ENCODE measurements at places on chromosomes 11 and 22. TPM values are rescaled to one million over a fixed set of nuclear protein-coding genes. Genes with fewer than 3 reads are reported as not detected.

The HBG2 gene
- not detected for total RNA-seq

The USP2 gene
- not detected for total RNA-seq

The C22orf42 gene
- not detected for total RNA-seq

- no peak overlapping the region for H3K4me3 ChIP-seq
- peaks cover 45% of the 10 kb centered on the region for H3K36me3 ChIP-seq
- DNase-seq: no peak
- no peaks in the 10 kb centered on the region for H3K27me3 ChIP-seq
- H3K27ac ChIP-seq: no peak overlapping the region
Measured at GRCh38 chr11:103086461-103086860, 5.5 kb downstream of the DCUN1D5 start.

GRCh38 chr11:61052182-61052972 lies 49.9 kb upstream of the CD5 start:
- no peak overlapping the region for H3K4me3 ChIP-seq
- peaks cover 3% of the 10 kb centered on the region for H3K4me1 ChIP-seq
- DNase-seq: no peak

GRCh38 chr22:24827296-24827695 lies 21.3 kb downstream of the SGSM1 start:
- H3K4me3 ChIP-seq: no peak overlapping the region
- no peak overlapping the region for H3K27ac ChIP-seq
- no peaks in the 10 kb centered on the region for H3K36me3 ChIP-seq

DNA sequence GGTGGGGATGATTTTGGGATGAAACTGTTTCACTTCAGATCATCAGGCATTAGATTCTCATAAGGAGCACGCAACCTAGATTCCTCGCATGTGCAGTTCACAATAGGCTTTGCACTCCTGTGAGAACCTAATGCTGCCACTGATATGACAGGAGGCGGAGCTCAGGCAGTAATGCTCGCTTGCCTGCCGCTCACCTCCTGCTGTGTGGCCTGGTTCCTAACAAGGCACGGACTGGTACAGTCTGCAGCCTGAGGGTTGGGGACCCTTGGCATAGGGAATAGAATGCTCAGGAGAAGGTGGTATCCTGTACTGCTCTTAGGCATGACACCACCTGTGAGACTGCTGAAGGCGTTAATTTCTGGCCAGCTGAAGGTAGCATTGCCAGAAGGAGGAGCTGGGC lies 47.0 kb downstream of the STIM1 start:
- peak overlapping the region; percentile 39 for H3K4me3 ChIP-seq
- H3K36me3 ChIP-seq: no peaks in the 10 kb centered on the region
- DNase-seq: no peak
- H3K27me3 ChIP-seq: no peaks in the 10 kb centered on the region
- H3K27ac ChIP-seq: peak overlapping the region; percentile 72

GRCh38 chr11:36763187-36763586 lies 165.2 kb upstream of the RAG2 start:
- H3K27me3 ChIP-seq: peaks cover 4% of the 10 kb centered on the region
- H3K4me3 ChIP-seq: no peak overlapping the region
- H3K4me1 ChIP-seq: no peaks in the 10 kb centered on the region
- no peak for DNase-seq
- no peaks in the 10 kb centered on the region for H3K36me3 ChIP-seq
- H3K27ac ChIP-seq: no peak overlapping the region

GRCh38 chr11:130480186-130480585 lies 31.7 kb downstream of the ADAMTS15 start:
- no peaks in the 10 kb centered on the region for H3K36me3 ChIP-seq
- no peak for DNase-seq
- H3K4me3 ChIP-seq: no peak overlapping the region
- H3K27me3 ChIP-seq: no peaks in the 10 kb centered on the region
- no peak overlapping the region for H3K27ac ChIP-seq

DNA sequence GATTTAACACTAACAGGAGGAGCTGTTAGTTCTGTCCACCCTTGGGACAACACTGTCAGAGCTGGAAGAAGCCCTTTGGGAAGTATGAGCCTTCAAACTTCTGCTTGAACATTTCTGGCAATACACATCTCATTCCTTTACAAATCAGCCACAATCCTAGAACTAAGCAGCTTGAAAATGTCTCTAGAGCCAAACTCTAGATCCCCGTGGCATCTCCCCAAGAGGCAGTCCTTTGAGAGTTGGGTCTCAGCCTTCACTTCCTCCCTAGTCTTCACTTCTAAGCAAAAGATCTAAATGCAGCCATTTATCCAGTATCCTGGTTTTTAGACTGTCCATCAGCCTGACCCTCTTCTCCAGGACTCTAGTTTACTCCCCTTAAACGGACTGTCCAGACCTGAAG lies 26.9 kb downstream of the ARFGAP2 start:
- no peak for DNase-seq
- H3K36me3 ChIP-seq: peaks cover 5% of the 10 kb centered on the region
- H3K4me3 ChIP-seq: no peak overlapping the region
- no peak overlapping the region for H3K27ac ChIP-seq
- H3K27me3 ChIP-seq: no peaks in the 10 kb centered on the region

The LARGE2 gene
- 59.7 TPM for total RNA-seq

DNA sequence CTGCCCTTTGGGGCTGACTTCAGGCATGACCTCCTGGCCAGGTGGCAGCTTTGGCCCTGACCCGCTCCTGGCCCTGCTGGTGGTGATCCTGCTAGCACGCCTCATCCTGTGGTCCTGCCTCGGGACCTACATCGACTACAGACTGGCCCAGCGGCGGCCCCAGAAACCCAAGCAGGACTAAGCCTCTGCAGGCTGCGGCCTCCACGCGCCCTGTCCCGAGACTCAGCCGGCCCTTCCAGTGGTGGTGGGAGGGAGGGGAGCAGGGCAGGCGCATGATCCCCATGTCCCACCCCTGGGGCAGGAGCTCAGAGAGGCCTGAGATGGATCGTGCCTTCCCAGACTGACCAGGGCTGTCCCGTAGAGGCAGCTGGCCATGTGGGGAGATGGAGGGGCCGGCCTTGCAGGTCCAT lies 2.1 kb downstream of the SMIM38 start:
- H3K4me1 ChIP-seq: peaks cover 24% of the 10 kb centered on the region
- H3K4me3 ChIP-seq: no peak overlapping the region
- no peaks in the 10 kb centered on the region for H3K27me3 ChIP-seq
- H3K36me3 ChIP-seq: no peaks in the 10 kb centered on the region

The AIP gene
- 108 TPM for total RNA-seq

GRCh38 chr11:106461839-106462545 lies 384.5 kb downstream of the AASDHPPT start:
- H3K36me3 ChIP-seq: no peaks in the 10 kb centered on the region
- no peak for DNase-seq
- H3K27me3 ChIP-seq: no peaks in the 10 kb centered on the region
- no peaks in the 10 kb centered on the region for H3K4me1 ChIP-seq
- no peak overlapping the region for H3K4me3 ChIP-seq

- no peaks in the 10 kb centered on the region for H3K36me3 ChIP-seq
- no peak overlapping the region for H3K27ac ChIP-seq
- H3K4me3 ChIP-seq: peak overlapping the region; percentile 85
- no peak for DNase-seq
Measured at GRCh38 chr22:27800250-27801201, 1.0 kb downstream of the MN1 start.

DNA sequence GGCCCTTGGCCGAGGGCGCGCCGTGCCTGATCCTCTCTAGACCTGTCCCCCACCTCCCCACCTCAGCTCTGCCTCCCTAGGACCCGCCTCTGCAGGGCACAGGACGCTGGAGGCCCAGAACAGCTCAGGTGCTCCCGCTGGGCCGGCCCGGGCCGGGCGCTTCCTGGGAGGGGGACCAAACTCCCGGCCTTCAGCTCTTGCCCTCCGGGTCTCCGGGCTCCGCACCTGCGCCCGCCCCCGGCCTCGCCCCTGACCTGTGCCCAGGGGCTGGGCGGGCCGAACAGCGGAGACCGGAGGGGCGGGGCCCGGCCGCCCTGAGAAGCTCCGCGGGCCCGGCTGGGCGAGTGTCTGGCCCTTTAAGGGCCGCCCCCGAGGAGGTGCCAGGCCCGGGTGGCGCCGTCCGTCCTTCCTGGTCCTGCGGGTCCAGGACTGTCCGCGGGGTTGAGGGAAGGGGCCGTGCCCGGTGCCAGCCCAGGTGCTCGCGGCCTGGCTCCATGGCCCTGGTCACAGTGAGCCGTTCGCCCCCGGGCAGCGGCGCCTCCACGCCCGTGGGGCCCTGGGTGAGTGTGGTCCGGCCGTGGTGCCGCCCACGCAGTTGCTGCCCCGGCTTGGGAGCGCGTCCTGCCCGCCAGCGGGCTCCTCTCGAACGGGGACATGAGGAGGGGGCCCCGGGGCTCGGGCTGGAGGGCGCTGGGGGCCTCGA lies at the start of gene SSH3:
SSH3 (plus strand) TSS at position 399 of the 703 bp plus-strand sequence; CDS start at position 495, 96 bp downstream.
- no peak within 1 kb of the TSS for H3K27ac ChIP-seq
- peak; percentile 46 for DNase-seq

- DNase-seq: no peak
- peak overlapping the region; percentile 4 for H3K27ac ChIP-seq
Measured at GRCh38 chr22:46895753-46896152, 133.3 kb downstream of the TBC1D22A start.

DNA sequence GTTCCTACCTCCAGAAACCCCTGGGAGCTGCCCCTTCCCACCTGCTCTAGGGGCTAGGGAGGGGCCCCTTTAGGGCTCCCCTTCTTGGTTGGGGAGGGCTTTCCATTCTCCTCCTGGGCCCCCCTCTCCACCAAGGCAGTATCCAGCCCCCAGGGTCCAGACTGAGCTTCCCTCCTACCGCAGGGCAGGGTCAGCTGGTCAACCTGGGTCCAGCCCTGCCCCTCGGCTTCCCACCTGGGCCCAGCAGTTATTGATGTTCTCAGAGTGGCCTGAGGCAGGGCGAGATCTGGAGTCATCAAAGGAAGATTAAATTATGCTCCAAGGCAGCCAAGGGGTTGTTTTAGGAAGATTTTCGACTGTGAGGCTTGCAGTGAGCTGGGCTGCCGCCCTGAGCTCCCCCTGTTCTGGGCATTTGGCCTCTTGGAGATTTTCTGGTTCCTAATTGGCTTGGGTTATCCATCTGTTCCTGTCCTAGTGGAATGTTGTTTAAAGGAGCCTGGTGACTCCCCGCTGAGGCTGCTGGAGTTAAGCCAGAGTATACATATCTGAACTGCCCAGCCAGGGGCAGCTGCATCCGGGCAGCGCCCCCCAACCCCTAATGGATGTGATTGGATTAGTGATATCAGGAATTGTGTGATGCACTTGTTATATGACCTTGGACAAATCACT lies 1.8 kb upstream of the SLC22A8 start:
- no peak overlapping the region for H3K27ac ChIP-seq
- no peak overlapping the region for H3K4me3 ChIP-seq
- no peaks in the 10 kb centered on the region for H3K36me3 ChIP-seq

The ARL2 gene
- total RNA-seq: 65.6 TPM

The MMP27 gene
- total RNA-seq: not detected

The SLC17A6 gene
- not detected for total RNA-seq

The MIAT gene
- 7.3 TPM for total RNA-seq

DNA sequence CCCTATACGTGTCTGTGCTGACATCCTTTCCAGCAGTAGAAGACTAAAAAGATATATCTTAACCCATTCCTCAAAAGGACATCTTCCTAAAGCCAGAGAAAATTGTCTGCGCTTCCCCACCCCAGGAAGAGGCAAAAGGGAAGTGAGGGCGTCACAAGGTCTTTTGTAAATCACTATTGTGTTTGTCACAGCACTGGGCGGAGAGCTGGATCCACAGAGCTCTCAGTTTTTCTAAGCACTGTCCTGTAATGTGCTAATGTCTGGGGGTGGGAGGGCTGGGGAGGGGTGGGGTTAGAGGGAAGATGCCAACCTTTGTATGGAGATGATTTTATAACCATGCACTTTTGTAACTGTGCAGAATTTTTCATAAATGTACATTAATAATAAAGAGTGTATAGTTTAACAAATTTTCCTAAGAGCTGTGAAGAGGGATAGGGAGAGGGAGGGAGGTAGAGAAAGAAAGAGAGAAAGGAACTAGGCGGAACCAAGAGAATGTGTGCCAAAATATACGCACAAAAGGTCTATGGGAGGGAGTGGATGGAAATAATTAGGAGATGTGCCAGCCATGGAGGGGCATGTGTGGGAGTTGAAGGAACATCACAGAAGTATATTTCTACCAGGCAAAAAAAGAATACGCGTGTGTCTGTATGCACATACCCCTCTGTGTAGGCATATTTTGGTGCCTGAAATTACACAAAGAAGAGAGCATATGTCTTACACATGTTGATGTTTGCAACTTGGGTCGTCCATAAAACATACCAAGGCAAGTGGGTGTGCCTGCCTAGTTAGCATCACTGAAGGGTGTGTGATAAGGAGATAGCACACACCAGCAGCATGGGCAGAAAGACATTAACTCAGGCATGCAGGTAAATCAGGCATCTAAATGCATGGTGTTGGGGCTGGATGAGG lies 9.8 kb downstream of the LRRC55 start:
- DNase-seq: no peak
- no peak overlapping the region for H3K27ac ChIP-seq
- no peaks in the 10 kb centered on the region for H3K4me1 ChIP-seq
- H3K4me3 ChIP-seq: no peak overlapping the region
- H3K36me3 ChIP-seq: no peaks in the 10 kb centered on the region

The SERPING1 gene
- not detected for total RNA-seq

GRCh38 chr11:112216561-112217105 lies 9.6 kb upstream of the PTS start:
- peaks cover 5% of the 10 kb centered on the region for H3K4me1 ChIP-seq
- no peaks in the 10 kb centered on the region for H3K36me3 ChIP-seq
- H3K27ac ChIP-seq: no peak overlapping the region

DNA sequence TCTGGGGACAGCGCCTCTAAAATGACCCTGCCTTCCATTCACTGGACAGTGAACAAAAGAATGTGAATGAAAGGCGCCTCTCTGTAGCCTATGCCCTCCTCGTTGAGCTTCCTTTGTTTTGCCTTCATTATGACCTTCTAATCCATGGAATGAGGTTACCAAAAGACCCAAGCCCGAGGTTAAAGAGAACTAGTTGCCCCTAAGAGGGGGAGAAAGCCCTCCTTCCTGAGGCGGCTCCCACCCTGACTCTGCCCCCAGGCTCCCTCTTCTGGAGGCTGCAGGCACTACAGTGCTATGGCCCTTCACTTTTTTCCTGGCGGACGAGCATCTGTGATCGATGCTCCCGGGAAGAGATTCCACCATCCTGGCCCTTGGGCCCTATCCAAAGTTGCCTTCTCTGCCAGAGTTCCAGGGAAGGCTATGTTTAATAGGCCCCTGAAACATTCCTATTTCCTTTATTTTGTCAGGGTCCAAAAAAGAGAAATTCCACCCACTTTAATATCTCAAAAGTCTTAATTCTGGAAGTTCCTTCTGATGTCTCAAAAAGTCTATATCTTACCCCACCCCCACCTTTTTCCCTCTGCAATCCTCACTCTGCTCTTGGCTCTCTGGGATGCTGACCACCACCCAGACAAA lies 147.3 kb downstream of the FEZ1 start:
- no peak overlapping the region for H3K4me3 ChIP-seq
- no peaks in the 10 kb centered on the region for H3K36me3 ChIP-seq
- H3K4me1 ChIP-seq: no peaks in the 10 kb centered on the region

All from activated B cell treated with CpG ODN at 0.5 μM for 24 hours (primary cell).